Liver (tissue), 10 donors: ENCODE measurements at places on chromosomes 16 and 17.

DNA sequence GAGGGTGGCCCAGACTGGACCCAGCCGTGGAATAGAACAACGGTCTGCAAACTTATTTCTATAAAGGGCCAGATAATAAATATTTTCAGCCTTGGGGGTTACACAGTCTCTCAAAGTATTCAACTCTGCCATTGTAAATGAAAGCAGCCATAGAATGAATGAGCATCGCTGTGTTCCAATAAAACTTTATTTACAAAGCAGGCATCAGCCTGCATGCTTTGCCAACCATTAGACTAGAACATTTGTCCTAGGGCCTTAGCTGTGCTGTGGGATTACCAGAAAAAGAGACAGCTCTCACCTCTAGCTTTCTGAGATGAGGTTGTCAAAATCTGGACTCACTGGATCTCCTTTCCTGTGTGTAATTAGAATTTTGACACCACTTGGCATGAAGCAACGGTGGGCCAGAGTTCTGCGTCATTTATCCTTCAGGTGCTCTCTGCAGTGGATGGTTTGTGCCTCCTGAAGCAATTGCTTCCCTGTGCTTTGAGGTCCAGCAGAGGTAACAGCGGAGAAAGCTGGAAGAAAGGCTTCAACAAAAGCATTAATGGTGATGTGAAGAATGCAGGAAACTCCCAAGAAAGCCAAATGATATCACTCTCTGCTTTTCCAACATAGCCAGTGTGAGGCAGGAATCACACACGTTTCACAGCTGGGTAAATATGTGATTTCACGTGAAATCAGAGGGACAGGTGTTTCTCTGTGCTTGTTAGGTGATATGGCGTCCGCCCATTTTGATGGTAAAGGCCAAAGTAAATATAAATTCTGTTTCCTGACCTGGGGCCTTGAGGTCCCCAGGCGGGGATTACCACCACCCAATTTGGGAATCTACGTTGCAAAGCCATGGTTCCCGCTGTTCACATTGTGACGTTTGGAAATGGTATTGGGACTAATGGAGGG, 148.4 kb downstream of the PITPNC1 start:
- DNase-seq = no peak

DNA sequence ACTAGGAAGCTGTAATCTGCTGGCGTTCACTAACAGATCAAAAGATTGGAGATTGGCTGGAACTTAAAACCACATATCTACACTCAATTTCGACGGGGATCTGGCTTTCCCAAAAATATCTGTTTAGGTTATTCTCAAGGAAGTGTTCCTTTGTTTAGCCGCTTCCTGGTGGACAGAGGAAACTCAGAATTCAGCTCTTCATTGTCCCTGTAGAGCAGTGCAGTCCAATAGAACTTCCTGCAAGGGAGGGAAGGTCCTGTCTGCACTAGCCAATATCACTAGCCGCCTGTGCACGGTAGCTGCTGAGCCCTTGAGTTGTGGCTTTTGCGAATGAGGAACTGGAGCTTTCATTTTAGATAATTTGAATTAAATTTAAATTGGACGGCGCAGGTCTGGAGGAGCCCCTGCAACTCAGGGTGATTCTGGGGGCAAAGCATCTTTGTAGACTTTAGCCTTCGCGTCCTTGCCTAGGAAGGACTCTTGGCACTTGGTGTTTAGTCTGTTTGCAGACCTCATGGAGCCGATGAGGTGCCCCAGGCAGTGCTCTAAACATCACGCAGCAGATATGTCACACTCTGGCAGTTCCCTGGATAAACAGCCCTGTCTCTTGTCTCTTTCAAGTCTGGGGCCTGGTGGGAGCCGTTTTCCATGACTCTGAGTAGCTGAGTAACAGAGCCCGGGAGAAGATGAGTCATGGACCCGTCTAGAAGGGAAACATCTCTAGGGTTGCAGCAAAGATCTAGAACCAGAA, 122.2 kb downstream of the CCDC182 start:
- no peak for DNase-seq

- no peak for DNase-seq
Measured at GRCh38 chr16:17970816-17971331, 365.7 kb downstream of the NPIPA8 start.

DNA sequence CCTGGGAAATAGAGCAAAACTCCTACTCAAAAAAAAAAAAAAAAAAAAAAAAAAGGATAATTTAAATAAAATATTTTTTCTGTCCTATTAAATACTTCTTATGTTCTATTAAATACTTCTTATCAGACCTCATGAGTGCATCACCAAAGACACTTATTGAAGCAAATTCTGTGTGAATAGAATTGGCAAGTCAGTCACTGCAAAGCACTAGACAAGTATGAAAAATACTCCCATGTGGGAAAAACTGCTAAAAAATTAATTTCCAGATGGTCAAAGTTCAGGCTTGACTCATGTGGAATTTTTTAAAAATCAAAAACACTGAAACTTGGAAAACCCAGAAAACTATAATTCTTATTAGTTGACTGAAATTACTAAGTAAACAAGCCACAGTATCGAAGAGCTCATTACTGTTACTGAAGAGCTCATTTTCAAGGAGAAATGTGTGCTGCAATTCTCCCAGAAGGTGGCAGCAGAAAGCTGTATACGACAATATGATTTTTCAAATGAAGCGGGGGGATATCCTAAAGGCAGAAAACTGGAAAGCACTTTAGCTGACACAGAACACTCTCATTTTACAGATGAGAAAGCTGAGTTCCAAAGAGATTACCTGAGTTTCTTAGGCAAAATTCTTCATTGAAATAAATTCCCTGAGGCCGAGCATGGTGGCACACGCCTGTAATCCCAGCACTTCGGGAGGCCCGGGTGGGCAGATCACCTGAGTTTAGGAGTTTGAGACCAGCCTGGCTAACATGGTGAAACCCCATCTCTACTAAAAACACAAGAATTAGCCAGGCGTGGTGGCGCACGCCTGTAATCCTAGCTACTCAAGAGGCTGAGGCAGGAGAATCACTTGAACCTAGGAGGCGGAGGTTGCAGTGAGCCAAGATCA, 15.9 kb upstream of the FBXO47 start:
- DNase-seq = no peak

DNA sequence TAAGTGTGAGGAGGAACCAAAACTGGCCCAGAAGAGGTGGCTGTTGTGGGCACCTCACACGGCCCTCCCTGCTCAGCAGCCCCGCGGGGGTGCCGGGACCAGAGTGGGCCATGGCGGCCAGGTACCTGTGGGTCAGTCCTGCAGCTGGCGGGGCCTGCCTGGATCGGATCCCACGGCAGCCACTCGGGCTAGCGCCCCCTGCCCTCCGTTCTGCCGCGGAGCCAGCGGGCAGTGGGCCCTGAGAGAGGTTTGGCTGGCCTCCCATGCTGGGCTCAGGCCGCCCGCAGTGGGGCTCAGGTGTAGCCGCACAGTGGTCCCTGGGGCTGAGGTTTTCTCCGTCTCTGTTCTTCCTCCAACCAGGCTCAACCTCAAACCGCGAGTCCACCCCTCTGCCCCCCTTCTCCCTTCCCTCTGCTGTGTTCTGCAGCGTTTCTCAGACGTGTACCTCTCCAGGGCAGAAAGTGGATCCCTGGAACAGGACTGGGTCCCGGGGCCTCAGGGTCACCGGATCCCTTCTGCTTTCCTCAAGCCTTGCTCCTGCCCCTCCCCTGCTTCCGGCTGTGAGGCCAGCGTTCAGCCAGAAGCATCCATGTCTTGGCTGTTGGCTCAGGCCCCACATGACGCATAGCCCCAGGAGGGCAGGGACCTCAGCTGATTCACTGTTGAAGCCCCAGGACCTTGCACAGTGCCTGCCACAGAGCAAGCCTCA, 28.6 kb upstream of the ITGA3 start:
- DNase-seq = no peak

DNA sequence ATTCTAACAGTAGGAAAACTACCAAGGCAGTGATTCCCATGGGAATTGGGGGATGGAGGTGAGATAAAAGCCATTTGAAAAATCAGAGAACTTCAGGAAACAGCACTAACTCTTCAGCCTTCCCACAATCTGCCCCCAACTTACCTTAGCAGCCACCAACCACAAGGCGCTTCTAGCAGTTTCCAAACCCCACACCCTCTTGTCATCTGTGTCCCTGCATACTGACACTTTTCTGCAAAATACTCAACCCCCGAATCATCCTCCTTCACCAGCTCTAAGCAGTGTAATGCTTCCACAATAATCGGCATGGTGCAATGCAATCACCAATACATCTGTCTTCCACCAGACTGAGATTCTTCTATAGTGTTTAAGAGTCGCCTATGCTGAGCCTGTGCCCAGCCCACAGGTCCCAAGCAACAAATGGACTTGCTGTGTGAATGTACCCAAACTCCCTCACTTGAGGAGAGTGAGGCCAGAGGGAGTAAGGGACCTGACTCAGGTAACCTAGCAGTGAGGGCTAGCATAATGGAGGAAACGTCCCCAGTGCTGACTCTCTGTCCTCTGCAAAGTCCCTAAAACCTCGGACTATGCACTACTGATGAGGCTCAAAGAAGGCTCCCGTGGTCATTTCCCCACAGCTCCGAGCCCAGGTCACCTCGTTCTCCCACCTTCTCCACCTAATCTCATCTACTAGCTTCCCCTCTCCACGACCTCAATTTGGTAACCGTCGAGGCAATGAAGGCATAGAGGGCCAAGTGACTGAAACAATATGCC, 943 bp downstream of the DYNC1LI2 start:
- DNase-seq = no peak

- no peak for DNase-seq
Measured at GRCh38 chr17:43573579-43574321, 27.6 kb upstream of the ETV4 start.

GRCh38 chr16:86395477-86395876, 114.8 kb upstream of the FOXF1 start:
- no peak for DNase-seq

DNA sequence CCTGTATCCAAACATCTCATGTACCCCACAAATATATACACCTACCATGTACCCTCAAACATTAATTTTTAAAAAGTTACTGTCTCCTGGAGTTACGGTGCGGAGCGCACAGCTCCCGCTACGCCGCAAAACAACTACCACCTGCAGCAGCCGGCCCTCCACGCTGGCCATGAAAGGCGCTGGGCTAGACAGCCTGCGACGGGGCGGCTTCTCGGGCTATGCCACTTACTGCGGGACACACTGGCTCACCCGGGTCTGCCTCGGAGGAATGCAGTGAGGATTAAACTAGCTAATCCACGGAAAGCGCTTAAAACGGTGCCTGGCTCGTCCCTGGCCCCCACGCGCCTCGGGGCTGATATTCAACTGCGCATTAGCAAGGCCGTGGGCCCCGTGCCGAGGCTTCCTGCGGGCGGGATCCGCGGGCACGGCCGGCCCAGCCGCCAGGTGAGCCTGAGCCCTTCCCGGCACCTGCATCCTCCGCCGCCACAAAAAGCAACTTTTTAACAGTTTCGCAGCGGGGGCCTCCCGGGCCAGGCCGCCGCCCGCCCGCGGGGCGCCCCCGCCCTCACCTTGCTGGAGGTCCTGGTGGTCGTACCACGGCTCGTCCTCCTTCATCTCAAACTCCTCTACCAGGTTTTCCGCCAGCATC, 633 bp downstream of the CDR2 start:
- DNase-seq = peak; percentile 59

GRCh38 chr16:56558024-56558747, 6.7 kb upstream of the MT4 start:
- no peak for DNase-seq

DNA sequence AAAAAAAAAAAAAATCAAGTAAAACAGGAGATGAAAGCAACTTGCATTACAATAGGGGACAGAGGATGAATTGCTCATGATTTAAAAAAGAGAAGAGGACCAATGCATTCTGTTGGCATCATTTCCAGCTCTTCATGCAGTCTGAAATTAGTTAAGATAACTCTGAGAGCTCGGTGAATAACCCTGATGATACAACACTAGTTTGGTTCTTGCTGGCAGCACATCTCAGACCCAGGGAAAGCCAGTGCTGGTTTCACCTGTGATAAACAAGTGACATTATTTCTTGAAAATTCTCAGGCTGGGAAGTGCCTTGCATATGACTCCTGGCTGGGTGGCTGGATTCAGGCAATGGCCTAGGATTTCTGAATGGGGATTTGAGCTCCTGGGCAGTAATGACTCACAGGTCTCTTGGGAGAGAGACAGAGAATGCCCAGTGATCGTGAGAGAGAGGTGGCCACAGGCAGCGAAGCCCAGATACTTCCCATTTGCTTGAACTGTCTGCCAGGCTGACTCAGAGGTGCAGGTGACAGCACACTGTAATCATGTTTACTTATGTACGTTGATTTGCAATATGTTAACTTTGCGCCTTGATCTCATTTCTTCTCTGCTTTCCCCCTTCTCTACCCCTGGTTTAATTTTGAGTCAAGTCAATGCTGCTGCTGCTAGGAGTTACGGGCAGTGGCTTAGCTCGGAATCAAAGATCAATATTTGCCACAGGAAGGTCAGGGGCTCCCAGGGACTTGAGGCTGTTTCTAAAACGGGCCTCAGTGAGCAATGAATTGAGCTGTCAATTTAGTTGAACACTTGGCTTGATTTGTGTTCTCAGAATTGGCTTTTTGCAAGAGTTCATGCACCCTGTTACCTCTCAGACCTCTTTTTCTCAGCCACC, 27.1 kb downstream of the ARSG start:
- no peak for DNase-seq

GRCh38 chr16:85157813-85158742, 45.8 kb upstream of the CIBAR2 start:
- no peak for DNase-seq

DNA sequence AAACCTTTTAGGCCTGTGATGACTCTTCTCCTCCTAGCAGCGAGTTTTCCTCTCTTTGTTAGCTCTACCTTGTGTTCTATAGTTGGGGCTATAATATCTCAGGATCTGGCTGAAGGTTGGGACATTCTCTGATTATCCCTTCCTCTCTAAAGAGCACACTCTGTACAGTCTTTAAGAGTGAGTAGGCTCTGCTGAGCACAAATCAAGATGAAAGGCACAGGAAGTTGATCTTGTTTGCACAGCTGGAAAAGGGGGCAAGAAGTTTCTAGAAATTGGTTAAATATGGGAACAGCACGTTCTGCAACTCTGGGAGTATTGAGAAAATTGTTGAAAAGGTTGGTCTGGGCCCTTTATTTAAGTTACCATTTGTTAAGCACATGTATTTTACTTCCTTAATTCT, 240.9 kb downstream of the CDH11 start:
- no peak for DNase-seq

DNA sequence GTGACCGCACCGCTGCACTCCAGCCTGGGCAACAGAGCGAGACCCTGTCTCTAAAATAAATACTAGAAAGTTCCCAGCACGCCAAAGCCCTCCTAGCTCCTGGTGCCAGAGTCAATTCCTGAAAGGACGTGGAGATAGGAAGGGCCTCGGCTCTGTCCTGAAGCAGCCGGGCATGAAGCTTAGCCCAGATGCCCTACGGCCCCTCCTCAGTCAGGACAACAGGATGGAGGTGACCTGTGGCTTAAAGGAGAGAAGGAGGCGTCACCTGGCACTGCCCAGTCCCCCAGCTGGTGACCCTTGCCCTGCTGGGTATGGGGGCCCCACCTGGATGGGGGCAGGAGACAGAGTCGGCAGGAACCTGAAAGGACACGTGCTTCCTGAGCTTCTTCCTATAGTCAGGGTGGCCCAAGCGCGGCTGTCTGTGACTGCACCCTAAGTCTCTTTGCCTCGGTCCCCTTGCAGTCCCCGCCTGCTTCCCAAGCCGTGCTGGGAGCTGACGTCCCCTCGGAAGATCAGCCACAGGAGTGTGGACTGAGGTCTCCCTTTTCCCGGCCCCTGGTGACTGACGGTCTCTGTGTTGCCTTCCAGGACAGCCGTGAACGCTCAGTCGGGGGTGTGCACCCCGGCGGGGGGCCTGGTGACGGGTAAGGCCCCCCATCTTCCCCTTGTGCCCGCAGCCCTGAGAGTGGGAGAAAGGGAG, 14.9 kb upstream of the RNF213 start:
- no peak for DNase-seq

- no peak for DNase-seq
Measured at GRCh38 chr17:43816336-43817320, 16.3 kb downstream of the MPP3 start.

- no peak for DNase-seq
Measured at GRCh38 chr17:42563543-42563942, 1.6 kb downstream of the COASY start.
